ENCODE measurements at places on chromosomes 7 and 10.

GRCh38 chr10:3495281-3495680 is 289.7 kb downstream of the KLF6 start:
- no peak for DNase-seq

DNA sequence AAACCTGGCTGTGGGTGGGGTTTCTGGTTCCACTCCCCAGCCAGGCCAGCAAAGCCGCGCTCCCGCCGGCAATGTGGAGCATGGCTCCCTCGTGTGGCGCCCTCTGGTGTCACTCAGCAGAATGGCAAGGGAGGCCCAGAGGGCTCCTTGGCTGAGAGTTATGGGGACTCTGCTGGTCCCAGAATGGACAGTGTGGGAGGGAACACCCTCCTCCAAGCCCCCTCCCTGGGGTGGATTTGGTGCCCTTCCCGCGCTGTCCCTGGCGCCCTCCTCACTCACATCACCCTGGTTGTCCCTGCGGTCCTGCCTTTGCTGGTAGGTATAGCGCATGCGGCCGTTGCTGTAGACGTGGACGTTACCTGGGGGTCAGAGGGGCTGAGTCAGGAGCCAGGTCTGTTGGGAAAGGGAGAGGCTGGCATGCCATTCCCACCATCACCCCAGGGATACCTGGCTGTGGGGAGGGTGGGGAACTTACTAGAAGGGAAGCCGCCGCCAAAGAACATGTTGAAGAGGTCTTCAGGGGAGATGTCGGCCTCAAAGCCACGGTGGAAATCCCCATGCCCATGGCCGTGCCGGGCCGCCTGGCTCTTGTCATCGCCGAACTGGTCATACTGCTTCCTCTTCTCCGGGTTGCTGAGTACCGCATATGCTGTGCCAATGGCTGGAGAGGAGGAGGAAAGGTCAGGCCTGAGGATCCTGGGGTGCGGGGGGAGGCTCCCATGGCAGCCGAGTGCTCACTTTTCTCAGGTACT is 14.0 kb downstream of the DNAJB12 start:
- peak; percentile 60 for DNase-seq

GRCh38 chr7:154774303-154774969 is 228.5 kb downstream of the PAXIP1 start:
- no peak for DNase-seq

- DNase-seq: no peak
These were observed 671.9 kb upstream of the GALNT17 start for GRCh38 chr7:70460071-70460470.

- no peak for DNase-seq
These were observed 303.8 kb upstream of the ZMIZ1 start for GRCh38 chr10:78764846-78765430.

DNA sequence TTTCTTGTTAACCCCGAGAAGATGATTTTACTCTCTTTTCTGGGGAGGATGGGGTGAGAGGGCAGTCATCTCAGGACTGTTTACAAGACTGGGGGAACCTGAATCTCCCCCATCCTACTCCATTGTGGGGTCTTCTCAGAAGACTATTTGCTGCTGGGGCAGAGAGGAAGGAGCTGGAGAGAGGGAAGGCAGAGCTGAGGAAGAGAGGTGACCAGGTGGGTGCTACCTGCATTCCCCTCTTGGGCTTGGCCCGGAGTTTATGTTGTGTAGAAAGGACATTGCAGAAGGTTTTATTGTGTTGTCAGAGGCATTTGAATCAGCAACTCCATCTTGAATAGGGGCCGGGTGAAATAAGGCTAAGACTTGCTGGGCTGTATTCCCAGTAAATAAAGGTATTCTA is 247.1 kb upstream of the GALNT17 start:
- no peak for DNase-seq

DNA sequence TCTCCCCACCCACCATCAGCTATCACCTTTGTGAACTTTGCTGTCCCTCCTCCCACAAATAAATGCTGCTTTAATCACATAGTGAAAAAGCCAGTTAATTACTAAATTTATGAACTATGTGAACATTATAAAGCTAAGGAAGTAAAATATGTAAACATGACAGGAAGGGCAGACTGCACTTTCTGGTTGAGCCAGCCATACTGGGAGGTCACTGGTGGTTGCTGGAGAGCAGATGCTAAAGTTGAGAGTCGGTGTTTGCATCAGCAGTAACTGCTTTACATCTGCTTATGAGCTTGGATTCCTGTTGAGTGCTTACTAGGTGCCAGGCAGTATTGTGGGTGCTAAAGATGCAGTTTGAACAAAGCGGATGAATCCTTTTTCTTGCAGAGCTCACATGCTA is 209.9 kb upstream of the FZD1 start:
- no peak for DNase-seq
